Stimulated activated CD4-positive, alpha-beta T cell treated with anti-CD3 and anti-CD28 coated beads, Interleukin-2, amount 100 ng/mL, for 24 hours (primary cell): ENCODE measurements at places on chromosomes 2 and 18.
A peak's percentile ranks its signal among the peaks of the same experiment; 100 is the strongest.

GRCh38 chr2:24432121-24432520 is 58.9 kb upstream of the NCOA1 start:
- DNase-seq: no peak

- DNase-seq: peak; percentile 55
Observed at GRCh38 chr18:62425465-62426190, 97.2 kb upstream of the ZCCHC2 start.

- no peak for DNase-seq
Observed at GRCh38 chr2:143397884-143398614, 268.8 kb downstream of the ARHGAP15 start.

GRCh38 chr2:64750001-64750816 is 96.5 kb upstream of the SERTAD2 start:
- DNase-seq: peak; percentile 51

- no peak for DNase-seq
Observed at GRCh38 chr2:63673865-63674533, 85.2 kb downstream of the MDH1 start.
